ENCODE measurements at places on chromosomes 4 and X.

DNA sequence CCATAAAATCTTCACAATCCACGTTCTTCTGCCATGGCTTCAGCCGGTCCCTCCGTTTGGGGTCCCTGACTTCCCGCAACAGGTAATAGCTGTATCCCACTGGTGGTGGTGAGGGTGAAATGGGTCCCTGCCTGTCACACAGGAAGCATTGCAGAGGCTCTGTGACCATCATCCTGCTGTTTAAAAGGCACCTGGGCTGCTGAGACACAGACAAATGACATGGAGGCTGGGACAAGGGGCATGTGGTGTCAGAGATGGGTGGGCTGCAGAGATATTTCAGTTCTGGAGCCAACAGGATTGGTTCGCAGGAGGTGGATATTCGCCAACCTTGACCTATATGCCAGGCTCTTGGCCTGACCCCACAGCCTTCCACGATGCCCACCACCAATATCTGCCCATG lies 82.1 kb downstream of the JAKMIP1 start:
- no peak for DNase-seq

- DNase-seq = peak; percentile 19
Measured at GRCh38 chrX:74613370-74614092, 893 bp downstream of the RLIM start.

- no peak for DNase-seq
Measured at GRCh38 chr4:41172786-41173185, 41.6 kb downstream of the APBB2 start.

- DNase-seq = no peak
Measured at GRCh38 chr4:71487344-71487920, 148.6 kb downstream of the SLC4A4 start.

DNA sequence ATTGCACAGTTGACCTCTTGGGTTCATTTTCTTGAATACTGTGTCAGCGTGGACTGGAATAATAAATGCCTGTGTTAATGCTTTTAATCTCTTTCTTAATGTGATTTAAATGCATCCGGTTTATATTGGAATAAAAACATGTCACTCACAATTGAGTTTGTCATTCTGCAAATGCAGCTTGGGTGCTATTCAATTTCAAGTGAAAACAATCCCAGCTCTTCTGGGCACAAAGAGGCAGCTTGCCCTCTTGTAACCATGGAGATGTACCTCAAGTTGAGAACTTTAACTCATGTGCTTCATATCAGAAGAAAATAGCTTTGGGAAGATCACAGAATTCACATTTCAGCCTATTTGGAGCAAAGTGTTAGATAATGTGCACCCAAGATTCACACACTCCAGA lies 355.7 kb upstream of the GNPDA2 start:
- DNase-seq = no peak

GRCh38 chrX:2703991-2704369 lies 12.9 kb downstream of the CD99 start:
- DNase-seq = peak; percentile 66
